D341Med (cell line): ENCODE measurements at places on chromosomes 11 and 22.

DNA sequence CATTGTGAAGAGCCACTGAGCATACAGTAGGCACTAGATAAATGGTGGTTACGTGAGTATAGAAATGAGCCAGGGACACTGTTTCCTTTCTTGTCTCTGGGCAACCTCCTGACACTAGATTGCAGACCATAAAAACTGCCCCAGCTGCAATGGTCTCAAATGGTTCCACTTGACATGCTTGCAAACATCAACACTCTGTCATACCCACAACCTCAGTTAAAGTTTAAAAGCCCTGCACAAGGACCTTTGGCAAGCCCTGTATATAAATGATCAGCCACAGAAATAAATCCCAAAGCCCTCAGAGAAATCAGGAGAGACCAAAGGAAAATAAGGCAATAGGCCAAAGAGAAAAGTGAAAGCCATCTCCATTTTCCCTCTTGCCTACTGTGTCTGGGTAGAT is 20.7 kb downstream of the PLEKHA7 start:
- DNase-seq, result no peak

- no peak for DNase-seq
Measured at GRCh38 chr11:45652781-45653180, 12.6 kb downstream of the CHST1 start.

DNA sequence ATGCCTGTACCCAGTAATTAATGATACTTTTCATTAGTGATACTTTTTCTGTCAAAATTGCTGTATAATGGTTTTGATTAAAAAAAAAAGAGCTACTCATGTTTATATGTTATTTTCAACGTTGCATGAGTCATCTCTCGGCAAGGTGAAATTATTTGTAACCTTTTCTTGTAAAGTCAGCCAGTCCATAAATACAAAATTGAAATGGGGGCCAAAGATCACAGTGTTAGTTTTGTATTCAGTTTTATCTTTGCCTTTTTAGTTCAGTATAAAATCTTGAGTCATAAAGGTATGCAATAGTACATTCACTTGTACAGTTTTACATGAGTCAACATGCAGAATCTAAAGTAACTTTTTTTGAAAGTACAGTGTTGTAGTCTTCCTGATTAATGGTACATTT is 4.3 kb downstream of the ARHGEF12 start:
- DNase-seq, result no peak

DNA sequence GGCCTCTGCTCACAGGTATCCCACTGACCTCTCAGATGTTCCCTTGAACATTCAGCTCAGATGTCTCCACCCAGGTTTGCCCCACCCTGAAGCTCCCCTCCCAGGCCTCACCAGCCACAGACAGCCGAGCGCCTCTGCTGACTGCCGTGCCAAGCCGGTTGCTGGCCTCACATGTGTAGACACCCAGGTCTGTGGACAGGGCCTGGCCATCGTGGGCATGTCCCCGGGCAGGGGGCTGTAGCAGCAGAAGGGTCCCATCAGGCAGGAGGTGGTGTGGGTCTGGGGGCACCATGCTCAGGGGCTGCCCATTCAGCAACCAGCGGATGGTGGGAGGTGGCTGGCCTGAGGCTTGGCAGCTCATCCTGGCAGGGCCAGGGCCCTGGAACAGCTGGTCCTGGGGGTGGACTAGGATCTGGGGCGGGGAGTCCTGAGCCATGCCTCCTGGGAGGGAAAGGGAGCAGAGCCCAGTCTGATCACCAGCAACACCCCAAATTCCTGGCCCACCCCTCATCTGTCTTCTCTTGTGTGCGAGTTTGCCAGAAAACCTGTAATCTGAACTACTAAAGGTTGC is 759 bp downstream of the ROBO4 start:
- peak; percentile 15 for DNase-seq
